ENCODE measurements at places on chromosomes 1 and 21. TPM values are rescaled to one million over a fixed set of nuclear protein-coding genes. Genes with fewer than 3 reads are reported as not detected.

Gene ACTL8
- total RNA-seq = not detected

Gene KIF17
- total RNA-seq = 8.0 TPM

Gene LMNA
- total RNA-seq = 235 TPM

Gene DNASE2B
- 0.88 TPM for total RNA-seq

Gene OR13G1
- total RNA-seq = not detected

Gene UTS2
- total RNA-seq = not detected

Gene ZNF648
- total RNA-seq = not detected

Gene TNNT2
- 0.24 TPM for total RNA-seq

Gene ARHGAP30
- total RNA-seq = 1.4 TPM

Gene LCE1C
- not detected for total RNA-seq

Gene SHE
- 44.3 TPM for total RNA-seq

Gene SPTA1
- total RNA-seq = 0.10 TPM

Gene MFN2
- total RNA-seq = 131 TPM
